ENCODE measurements at places on chromosomes 6 and 20.

- no peak for DNase-seq
Measured at GRCh38 chr6:160735523-160735922, 33.5 kb downstream of the PLG start.

GRCh38 chr20:6819599-6819998 lies 52.1 kb downstream of the BMP2 start:
- peak; percentile 67 for DNase-seq

- DNase-seq = peak; percentile 69
Measured at GRCh38 chr6:43724914-43725642, 37.5 kb upstream of the MRPS18A start.

- DNase-seq = no peak
Measured at GRCh38 chr6:68086199-68086598, 548.9 kb upstream of the ADGRB3 start.

GRCh38 chr6:68675548-68675947 lies 40.5 kb downstream of the ADGRB3 start:
- no peak for DNase-seq

GRCh38 chr20:9401371-9401770 lies 113.0 kb upstream of the LAMP5 start:
- no peak for DNase-seq

DNA sequence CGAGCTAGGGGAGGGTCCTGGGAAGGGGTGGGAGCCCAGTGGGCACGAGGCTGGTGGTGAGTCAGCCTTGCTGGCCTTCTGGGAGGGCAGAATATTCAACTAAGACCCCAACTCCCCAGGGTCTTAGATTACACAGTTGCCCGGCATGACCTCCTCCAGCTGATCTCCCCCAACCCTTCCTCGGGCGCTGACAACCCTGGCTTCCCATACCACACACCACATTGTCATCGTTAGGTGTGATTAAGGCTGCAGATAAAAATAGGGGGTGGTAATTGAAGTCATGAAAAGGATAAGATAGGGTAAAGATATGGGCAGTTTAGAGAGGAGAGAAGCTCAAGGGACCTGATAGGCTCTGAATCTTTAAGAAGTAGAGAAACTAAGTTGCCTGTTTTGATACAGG lies 10.5 kb downstream of the CDC40 start:
- no peak for DNase-seq

DNA sequence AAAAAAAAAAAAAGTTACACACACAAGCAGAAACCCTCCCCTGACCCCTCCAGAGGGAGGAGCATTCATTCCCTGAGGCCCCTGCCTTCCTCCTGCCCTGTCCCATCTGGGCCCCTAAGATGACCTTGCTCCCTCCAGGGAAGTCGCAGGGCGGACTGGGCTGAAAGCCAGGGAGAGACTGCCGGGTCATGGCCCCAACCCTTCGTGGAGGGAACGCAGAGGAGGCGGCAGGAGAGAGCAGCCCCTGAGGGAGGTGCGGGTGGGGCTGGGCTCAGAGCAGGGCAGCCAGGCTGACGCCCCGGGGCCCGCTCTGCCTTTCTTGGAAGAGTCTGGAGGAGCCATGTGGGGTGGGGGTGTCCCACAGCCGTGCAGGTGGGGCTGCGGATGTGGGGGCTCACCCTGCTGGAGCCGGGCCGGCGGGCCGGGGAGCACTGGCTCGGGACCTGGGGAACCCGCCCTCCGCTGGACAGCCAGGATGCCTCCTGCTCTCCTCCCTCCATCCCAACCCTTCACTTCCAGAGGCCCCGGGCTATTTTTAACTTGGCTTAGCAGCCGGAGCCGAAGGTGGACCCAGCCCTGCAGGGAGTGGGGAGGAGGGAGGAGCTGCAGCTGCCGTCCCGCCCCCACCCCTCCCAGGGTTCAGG lies 15.0 kb upstream of the ABHD16B start:
- DNase-seq = no peak

DNA sequence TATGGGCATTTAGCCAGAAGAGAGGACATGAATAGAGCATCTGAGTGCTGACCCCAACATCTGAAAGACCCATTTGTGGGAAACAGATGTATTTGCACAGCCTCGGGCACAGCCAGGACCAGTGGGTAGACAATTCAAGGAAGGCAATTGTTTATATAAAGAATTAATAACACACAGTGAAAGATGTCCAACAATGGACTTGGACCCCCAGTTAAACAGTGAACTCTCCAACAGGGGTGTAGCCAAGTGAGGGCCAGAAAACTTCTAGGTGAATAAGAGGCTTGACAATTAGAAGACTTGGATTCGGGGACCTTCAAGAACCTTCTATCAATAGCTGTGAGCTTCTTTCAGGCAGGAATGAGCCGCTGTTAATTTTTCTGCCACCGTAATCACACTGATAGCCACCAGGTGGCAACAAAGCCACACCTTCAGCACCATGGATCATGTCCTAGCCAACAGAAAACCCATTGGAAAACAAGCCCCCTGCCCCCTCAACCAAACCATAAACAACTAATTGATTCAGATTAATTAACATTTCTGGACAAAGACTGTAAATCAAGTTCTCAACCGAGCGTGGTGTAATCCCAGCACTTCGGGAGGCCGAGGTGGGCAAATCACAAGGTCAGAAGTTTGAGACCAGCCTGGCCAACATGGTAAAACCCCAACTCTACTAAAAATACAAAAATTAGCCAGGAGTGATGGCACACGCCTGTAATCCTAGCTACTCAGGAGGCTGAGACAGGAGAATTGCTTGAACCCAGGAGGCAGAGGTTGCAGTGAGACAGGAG lies 8.8 kb upstream of the SRSF6 start:
- DNase-seq = peak; percentile 70

DNA sequence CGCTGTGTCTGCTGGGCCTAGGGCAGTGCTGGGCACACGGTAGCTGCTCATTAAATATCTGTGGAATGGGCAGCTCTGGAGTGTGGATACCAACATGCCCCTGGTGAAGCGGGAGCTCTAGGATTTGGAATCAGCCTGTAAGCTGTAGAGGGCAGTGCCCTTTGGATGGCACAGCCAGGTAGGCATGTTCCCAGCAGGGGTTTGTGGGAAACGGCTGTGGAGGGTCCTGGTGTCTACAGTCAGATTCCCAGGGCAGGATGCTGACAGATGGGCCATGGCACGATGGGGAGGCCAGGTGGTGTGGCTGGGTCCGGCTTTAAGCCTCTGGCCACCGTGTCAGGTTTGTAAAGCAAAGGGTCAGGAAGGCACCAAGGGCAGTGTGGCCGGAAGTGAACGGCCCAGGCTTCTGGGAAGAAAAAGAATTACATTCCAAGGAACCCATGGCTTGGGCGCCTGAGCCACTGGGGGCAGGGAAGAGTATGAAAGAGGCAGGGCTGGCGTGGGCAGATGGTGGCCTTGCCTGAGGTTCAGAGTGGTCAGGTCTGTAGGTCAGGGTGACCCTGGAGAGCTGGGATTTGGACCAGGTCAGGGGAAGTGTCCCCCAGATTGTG lies 44.8 kb downstream of the UBE2V1 start:
- DNase-seq = no peak

GRCh38 chr20:26208296-26209091 lies 511.8 kb upstream of the ZNF337 start:
- peak; percentile 17 for DNase-seq

- DNase-seq = no peak
Measured at GRCh38 chr6:69398729-69399128, 398.1 kb downstream of the LMBRD1 start.

GRCh38 chr20:19886661-19887288 lies 128.7 kb downstream of the RIN2 start:
- DNase-seq = no peak

GRCh38 chr6:17035257-17036064 lies 66.4 kb upstream of the STMND1 start:
- no peak for DNase-seq

Data from NCI-H1105 treated with DMSO at 0.1 percent for 48 hours (cell line).